Activated naive CD4-positive, alpha-beta T cell (primary cell): ENCODE measurements at places on chromosomes 7 and 10.
A peak's percentile ranks its signal among the peaks of the same experiment; 100 is the strongest.

- DNase-seq = no peak
These were observed 124.9 kb downstream of the ELFN1 start for GRCh38 chr7:1794888-1795542.

- no peak for DNase-seq
These were observed 73.1 kb downstream of the HTR7 start for GRCh38 chr10:90784771-90785170.

GRCh38 chr10:50623663-50624412 lies at the start of gene SGMS1:
SGMS1 (minus strand) TSS chr10:50623956; CDS start chr10:50344114, 279,842 bp downstream.
- peak; percentile 45 for DNase-seq

- peak; percentile 82 for DNase-seq
These were observed at the start of gene MAD1L1 for GRCh38 chr7:2232766-2233520. MAD1L1 (minus strand) TSS chr7:2232945; CDS start chr7:2230133, 2,812 bp downstream.

DNA sequence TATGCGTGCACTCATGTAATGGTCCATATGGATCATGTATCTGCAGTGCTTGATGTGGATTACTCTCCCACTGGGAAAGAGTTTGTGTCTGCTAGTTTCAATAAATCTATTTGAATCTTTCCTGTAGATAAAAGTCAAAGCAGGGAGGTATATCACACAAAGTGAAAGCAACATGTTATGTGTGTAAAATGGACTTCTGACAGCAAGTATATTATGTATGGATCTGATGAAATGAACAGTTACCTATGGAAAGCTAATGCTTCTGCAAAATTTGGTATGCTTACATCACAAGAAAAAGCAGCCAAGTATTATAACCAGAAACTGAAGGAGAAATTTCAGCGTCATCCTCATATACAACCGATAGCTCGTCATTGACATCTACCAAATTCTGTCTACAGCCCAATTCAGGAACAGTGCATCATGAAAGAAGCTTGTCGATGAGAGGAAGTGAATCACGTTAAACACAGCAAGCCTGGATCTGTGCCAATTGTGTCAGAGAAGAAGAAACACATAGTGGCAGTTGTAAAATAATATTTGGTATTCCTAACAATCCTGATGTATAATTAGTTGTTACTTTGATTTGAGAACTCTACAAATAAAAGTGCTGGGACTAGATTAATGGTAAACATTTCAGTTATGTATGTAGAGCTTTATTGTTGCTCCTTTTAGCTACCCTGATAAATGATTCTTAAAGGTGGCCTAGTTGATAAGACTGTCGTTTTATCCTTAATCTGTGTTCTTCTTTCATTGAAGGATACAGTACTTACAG lies 14.2 kb upstream of the SYPL1 start:
- DNase-seq = peak; percentile 5
